ENCODE measurements at places on chromosomes 12 and 14.

- no peak for DNase-seq
These were observed 2.0 kb upstream of the LRP1-AS start for GRCh38 chr12:57149245-57149900.

- no peak for DNase-seq
These were observed 317.0 kb downstream of the FUT8 start for GRCh38 chr14:65729566-65729965.

GRCh38 chr14:95635051-95635450 lies 51.2 kb upstream of the TCL1B start:
- DNase-seq = no peak

DNA sequence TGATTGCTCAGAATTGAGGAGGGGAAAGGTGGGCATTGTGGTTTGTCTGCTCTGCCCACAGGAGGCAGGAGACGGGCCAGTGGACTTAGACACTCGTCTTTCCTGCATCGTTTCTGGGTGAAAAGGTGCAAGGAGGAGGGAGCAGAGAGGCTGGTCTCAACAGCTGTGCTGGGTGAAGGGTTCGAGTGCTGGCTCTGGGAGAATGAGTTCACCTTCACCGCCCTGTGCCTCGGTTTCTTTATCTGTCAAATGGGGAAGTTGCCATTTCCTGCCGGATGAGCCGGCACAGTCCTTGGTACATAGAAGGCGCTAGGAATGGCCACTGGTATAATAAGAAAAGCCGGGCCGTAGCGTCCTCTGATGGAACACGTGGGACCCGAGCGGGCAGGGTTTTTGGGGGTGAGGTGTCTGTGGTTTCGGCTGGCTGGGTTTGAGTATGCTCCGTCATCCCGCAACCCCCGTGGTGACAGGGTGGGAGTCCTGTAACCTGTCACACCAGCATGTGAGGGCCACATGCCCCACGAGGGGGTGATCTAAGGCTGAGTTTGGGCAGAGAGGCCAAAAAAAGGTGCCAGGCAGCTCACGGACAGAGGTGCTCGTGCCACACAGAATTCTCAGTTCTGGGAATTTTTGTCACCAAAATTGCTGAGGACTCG lies 7.3 kb downstream of the BCL7A start:
- DNase-seq = no peak

GRCh38 chr14:101762530-101763101 lies 1.1 kb downstream of the PPP2R5C start:
- no peak for DNase-seq

DNA sequence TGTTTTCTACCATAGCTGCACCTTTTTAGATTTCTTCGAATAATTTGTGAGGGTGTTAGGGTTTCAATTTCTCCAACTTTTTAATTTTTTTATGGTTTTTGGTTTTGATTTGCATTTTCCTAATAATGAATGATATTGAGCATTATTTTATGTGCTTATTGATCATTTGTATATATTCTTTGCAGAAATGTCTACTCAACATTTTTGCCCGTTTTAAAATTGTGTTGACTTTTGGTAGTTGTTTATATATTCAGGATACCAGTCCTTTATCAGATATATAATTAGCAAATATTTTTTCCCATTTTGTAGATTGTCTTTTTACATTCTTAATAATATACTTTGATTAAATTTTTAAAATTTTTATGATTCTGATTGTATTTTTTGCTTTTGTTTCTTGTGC lies 306.7 kb downstream of the LRFN5 start:
- DNase-seq = no peak

DNA sequence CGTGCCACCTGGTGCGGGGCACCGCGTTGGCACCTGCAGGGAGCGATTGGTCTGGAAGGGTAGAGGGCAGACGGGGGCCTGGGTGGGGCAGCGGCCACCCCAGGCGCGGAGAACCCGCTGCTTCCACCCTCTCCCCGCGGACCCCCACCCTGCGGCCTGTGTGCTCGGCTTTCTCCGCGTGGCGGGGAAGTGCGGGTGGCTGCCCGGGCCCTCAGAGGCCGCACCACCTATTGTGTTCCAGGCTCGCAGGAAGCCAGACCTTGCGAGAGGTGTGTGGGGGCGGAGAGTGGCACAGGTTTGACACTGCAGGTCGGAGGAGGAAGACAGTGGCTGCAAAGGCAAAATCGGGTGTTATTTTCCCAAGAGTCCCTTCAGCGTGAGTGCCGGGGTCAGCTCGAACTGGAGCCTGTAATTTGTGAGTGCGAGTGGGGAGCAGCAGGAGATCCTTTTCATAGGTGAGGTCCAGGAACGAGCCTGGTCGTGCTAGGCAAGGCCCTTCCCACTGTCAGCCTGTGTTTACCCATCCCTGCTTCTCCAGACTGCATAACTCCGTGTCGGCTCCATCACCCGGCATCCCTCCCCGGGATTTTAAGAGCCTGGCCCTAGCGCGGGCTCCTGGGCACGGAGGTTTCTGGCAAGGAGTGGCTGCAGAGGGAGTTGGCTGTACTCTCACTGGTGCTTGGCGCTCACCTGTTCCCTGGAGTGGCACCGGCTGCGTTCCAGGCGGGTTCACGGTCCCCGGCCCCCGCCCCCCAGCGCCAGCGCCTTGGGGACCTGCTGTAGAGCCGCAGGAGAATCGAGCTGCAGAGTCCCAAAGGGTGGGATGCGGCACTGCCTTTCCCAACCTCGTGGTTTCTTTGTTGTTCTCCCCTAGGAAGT lies 935 bp downstream of the TBC1D30 start:
- DNase-seq = peak; percentile 77

DNA sequence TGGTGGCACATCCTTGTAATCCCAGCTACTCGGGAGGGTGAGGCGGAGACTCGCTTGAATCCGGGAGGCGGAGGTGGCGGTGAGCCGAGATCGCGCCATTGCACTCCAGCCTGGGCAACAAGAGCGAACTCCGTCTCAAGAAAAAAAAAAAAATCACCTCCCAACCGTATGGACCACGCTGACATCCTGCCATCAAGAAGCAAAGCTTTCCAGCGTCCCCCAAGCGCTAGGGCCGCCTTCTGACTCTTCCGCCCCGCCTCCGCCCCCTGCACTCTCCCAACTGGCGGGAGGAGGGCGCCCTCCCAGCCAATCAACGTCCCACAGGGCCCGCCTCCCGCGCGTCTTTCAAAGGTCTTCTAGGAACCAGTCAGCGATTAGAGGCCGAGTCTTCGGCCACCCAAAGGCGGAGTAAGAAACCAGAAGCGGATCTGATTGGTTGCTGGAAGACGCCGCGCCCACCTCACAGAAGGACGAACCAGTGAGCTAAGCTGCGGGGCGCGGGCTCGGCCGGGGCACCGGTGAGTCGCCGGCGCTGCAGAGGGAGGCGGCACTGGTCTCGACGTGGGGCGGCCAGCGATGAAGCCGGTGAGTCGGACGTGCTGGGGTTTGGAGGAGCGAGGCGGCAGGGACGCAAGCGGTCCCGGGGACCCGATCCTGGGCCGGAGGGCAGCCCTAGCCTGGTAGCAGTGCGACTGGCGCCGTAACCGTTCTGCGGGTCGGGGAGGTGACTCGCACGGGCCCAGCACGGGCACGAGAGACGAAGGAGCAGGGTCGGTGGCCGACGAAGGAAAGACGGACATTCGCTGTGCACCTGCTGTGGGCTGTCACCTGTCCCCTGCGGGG lies at the start of gene CDKN3:
CDKN3 (plus strand) TSS at position 515 of the 843 bp plus-strand sequence; CDS start at position 577, 62 bp downstream.
- DNase-seq = peak; percentile 98

- DNase-seq = no peak
These were observed 2.5 kb upstream of the LRIG3 start for GRCh38 chr12:58922849-58923248.

All from NCI-H187 (cell line).